ENCODE measurements at places on chromosomes 4 and X.

- DNase-seq: no peak
Measured at GRCh38 chr4:123364906-123365305, 31.7 kb upstream of the SPRY1 start.

DNA sequence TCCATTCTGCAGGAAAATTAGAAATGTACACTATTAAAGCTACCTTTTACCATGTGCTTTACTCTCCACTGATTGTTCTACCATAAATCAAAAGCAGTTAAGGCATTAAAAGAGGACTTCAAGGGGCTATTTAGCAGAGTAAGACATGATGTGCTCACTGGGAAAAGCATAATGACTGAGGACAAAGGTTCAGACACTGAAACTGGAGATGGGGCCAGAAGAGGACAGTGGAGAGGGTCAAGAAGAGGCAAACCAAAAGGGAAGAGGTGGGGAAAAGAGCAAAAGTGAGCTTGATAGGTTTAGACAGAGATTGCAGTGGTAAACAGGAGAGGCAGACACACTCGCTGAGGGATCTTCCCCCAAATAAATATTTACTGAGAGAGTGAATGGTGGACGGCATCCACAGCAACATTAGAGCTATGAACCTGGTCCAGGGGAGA is 23.8 kb downstream of the SH3RF1 start:
- DNase-seq: no peak

GRCh38 chrX:6465756-6466155 is 69.2 kb downstream of the VCX3A start:
- no peak for DNase-seq

DNA sequence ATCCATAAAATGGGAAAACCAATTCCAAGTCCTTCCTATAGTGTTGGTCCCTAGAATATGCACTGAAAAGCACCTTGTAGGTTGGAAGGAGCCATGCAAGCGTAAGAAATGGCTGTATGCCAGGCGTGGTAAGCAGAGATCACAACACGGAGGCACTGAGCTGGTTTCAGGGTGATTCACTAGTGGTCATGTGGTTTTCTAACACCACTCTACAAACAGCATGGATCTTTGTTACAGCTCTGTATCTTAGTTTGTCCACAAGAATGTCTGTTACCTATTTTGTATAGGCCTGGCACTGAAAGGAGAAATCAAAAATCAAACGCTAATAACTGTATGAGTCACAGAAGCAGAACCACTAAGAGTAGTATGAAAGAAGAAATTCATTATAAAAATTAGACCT is 71.9 kb downstream of the MAGEB17 start:
- peak; percentile 87 for DNase-seq

GRCh38 chr4:107453987-107454386 is 266.0 kb downstream of the PAPSS1 start:
- DNase-seq: no peak

GRCh38 chr4:38001927-38002326 is 41.7 kb downstream of the PTTG2 start:
- no peak for DNase-seq

DNA sequence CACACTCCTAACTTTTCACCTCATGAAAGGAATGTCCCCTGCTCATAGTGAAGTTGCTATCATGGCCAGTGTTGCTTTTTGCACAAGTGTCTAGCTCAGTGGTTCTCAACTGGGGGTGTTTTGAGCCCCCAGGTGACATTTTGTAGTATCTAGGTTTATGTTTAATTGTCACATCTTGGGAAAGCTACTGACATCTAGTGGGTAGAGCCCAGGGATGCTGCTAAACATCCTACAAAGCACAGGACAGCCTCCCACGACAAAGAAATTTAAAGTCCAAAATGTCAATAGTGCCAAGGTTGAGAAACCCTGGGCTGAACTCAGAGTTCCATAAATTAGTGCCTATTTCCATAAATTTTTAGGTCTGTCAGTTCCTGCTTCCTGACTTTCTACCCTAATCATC is 70.7 kb upstream of the HCCS start:
- DNase-seq: no peak

DNA sequence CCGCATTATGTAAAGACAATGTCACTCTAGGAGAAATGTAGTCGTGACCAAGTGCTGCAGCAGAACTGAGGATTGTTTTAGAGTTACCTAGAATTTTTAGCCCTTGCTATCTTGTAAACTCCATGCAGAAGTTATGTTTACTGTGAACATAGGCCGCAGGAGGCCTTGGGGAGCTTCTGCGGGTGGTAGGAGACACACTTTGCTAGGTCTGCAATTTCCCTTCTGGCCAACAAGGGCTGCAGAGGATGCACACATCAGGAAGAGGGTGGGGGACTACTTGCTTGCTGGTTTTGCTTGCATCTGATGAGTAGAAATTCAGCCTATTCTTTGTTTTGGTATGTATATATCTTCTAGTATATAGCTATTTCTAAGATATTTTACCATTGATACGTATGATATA is 23.1 kb downstream of the BANK1 start:
- DNase-seq: no peak

GRCh38 chr4:182556580-182556979 is 313.4 kb downstream of the TENM3 start:
- DNase-seq: no peak

- peak; percentile 42 for DNase-seq
Measured at GRCh38 chr4:140755774-140756318, 339 bp downstream of the TBC1D9 start.

DNA sequence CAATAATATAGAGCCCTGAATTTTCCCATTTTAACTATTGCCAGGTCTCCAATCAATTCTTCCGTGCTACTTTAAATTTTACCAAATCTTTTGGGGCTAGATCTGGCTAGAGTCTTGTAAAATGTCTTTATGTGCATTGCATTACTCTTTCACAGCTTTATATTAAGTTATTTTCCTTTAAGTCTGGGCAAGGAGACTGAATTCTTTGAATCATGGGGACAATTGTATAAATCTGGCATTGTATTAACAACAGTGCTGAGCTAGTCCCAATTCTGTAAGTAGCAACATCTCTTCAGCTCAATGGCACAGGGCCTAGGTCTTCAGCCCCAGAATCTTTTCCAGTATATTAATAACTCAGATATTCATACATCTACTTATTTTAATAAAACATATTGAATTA is 1080.4 kb upstream of the INTU start:
- DNase-seq: no peak

DNA sequence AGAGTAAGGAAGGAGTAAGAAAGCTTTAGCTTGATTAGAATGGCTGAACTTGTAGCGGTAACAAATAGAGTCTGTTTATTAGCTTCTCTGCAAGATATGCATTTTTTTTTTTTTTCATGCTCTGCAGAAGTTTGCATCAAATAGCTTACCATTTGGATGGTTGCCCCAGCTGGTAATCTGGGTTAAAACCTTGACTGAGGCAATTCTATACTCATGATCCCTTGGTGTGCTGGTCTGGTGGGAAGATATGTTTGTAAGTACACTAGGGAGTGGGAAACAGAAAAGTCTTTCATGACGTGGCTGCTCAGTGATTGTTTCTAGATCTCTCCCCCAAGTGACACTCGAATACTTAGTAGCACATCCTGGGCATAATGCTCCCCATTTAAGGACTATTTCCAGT is 32.1 kb downstream of the SEPTIN11 start:
- no peak for DNase-seq

DNA sequence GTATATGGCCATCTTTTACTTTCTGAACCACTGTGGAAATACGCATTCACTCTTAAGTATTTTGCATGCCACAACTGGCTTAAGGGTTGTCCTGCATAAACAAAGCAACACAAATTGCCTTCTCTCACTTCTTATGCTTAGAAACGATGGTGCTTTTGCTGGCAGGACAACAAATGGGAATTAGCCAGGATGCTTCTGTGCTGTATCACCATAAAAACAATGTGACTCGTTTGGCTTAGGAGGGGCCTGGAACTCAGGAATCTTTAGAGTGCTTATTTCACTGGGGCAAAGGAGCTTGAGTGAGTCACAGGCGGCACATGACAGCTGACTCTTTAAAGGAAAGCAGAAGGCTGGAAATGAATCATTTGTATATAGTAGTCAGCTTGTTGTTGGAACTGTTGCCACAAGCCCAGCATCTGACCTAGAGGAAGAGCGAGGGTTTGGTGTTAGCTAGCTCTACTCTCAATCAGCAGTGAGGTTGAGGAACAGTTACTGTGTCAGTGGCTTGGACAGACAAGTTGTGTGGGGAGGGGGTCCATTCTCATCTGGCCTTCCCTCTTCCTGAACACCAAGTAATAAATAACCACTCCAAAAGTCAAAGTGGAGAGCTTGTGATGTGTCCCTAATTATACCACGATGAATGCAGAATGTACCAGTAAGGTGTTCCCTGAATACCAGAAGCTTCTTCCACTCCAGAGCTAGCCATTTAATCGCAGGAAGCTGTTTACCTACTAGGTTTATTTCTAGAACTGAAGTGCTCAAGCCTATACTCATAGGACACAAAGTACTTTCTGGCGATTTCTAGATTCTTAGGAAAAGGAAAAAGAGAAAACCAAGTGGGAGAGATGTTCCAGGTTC is 293.1 kb downstream of the CAMK2D start:
- peak; percentile 99 for DNase-seq

- DNase-seq: peak; percentile 14
Measured at GRCh38 chr4:55545151-55545550, 1.6 kb downstream of the CLOCK start.

GRCh38 chrX:82141942-82142341 is 940.0 kb downstream of the SH3BGRL start:
- no peak for DNase-seq

- peak; percentile 64 for DNase-seq
Measured at GRCh38 chrX:43750248-43750676, 94.2 kb downstream of the MAOA start.

- DNase-seq: no peak
Measured at GRCh38 chr4:2781911-2782310, 11.0 kb upstream of the SH3BP2 start.

GRCh38 chrX:131521824-131522223 is 22.1 kb upstream of the OR13H1 start:
- no peak for DNase-seq

GRCh38 chr4:131531087-131531486 is 1618.0 kb upstream of the PCDH10 start:
- DNase-seq: no peak

DNA sequence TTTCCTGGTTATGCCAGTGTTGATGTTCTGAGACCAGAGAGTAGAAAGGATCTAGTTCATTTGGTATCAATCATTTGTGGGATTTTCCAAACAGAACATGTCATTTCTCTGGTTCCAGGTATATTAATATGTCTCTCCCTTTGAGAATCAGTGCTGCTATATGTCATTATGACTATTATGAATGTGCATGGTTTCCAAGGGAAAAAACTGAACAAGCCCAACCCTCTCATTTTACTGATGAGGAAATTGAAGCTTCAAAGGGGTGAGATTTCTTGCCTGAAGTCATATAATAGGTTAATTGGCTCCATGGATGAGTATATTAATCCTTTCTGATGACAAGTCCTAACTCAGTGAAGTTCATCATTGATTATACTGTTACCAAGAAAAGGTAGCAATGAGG is 31.9 kb downstream of the RUFY3 start:
- no peak for DNase-seq

- DNase-seq: no peak
Measured at GRCh38 chrX:1451661-1452515, 821 bp downstream of the ASMTL start.

- DNase-seq: no peak
Measured at GRCh38 chr4:77269505-77269904, 112.5 kb downstream of the CCNG2 start.

GRCh38 chr4:126247409-126247808 is 932.7 kb downstream of the FAT4 start:
- DNase-seq: no peak

GRCh38 chr4:36427696-36428095 is 146.3 kb downstream of the DTHD1 start:
- DNase-seq: no peak

GRCh38 chr4:159003420-159004253 is 99.2 kb upstream of the RAPGEF2 start:
- peak; percentile 39 for DNase-seq

- peak; percentile 79 for DNase-seq
Measured at GRCh38 chr4:184450045-184450444, 24.3 kb downstream of the IRF2 start.

DNA sequence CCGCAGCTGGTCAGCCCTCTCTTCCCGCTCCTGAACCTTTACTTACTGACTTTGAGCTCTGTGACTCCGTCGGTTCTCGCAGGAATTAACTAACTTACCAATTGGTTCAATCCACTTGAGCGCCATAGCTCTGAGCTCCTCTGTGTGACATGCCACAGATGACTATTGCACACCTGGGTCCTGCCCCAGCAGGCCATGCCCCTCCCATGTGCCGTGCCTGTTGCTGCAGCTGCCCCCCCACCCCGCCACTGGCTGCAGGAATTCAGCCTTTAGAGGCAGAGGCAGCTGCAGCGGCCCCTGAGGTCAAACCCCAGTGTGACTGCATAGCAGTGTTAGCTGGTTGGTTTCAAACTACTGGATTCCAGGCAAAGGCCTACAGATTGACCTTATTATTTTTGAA is 70.6 kb downstream of the MTMR1 start:
- no peak for DNase-seq

DNA sequence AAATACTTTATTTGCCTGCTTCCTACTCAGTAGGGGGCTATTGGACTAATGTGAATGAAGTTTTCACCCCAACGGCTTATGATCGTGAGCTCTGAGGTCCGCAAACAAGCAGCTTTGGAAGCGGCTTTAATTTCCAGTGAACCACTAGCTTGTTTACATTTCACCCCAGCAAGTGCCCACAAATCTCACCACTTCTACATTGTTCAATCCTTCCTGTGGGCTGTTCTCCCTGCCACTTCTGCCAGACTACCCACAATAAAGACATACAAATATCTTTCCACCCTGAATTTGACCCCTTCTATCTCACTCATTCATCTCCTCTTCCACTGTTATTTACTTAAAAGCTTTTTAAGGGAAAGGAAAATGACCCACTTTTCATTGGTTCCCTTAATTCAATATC is 98.0 kb downstream of the CDS1 start:
- no peak for DNase-seq

DNA sequence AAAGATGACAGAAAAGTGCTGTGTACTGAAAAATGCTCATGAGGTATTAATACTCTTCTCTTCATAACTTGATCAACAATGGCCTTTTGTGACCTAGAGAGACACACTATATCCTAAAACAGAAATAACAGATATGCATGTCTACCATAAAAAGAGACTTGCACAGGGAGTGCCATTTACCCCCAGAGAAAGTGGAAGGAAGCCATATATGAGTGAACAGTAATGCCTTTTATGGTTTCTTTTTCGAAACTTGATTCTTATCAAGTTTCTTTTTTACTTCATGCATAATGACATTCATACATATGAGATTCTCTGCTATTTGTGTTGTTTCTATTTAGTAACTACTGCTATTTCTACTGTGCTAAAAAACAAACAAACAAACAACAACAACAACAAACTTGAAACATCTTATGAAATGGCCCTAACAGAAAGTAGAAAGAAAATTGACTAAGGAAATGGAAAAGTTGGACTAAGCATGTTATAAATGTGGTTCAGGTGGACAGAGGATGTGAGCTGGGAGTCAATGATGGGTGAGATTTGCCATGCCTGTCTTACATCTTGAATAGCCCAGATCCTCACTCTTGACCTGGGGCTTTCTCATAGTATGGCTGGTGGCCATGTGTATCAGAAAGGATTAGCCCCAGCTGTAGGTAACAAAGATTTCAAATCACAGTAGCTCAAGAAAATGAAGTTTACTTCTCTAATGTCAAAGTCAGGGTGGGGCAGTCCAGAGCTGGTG is 43.8 kb downstream of the GEMIN8 start:
- no peak for DNase-seq

All from fibroblast of skin of right quadriceps (primary cell).